Hypothalamus (tissue), 51 donors: ENCODE measurements at places on chromosomes 16 and 17.

DNA sequence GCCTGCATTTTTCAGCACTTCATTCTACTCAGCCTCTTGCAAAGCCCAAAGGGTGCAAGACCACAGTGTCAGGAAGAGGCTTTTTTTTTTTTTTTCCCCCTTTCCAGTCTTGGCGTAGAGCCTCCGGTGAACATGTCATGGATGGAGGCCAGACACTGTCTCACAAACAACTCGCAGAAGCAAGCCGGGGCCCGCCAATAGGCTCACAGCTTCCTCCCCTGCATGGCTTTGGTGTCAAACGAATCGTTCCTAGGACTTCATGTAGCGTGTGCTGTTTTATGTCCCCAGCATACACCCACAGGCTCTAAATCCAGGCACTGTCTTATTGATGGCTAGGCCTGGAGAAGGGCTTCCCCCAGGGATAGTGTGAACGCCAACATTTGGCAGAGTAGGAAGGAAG is 457.7 kb upstream of the MAF start:
- DNase-seq: peak; percentile 20

DNA sequence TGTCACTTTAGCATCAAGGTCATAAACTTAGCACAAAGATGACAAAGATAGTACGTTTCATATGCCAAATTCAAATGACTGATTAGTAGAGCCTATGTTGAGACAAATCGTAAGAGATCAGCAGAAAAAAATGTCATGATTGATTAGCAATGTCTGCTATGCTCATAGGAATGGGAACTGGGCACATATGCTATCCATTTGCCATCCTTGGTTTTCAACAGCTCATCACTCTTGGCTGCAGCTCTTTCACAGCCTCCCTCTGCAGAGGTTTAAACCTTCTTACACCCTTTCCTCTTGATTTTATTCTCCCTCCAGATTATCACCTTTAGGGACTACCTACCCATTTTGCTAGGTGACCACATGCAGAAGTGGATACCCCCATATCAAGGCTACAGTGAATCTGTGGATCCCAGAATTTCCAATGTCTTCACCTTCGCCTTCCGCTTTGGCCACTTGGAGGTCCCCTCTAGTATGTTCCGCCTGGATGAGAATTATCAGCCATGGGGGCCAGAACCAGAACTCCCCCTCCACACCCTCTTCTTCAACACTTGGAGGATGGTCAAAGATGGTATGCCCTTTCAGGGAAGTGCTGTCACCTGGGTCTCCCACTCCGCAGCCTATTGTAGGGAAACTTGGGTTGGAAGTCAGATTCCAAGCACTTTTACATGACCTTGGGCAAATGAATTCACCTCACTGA is 16.2 kb downstream of the MPO start:
- no peak for DNase-seq

DNA sequence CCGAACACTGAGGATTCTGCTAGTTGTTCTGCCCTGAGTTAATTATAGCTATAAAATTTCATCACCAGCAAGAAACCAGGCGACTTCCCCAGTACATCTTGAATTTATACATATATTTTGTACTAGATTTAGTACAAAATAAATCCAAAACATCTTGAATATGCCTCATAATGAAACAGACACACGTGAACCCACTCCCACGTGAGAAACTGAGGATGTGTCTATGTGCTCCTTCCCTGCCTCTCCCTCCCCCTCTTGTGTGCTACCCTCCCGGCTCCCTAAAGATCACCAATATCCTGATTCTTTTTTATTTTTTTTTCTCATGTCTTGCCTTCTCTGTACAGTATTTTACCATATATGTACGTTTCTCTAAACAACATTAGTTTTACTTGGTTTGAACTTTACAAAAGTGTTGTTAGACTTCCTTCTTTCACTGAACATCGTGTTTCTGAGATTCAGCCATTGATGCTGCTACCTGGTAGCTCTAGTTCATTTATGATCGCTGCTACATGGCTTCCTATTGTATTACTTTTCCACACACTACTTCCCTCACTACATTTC is 1.1 kb upstream of the LCMT1 start:
- no peak for DNase-seq

DNA sequence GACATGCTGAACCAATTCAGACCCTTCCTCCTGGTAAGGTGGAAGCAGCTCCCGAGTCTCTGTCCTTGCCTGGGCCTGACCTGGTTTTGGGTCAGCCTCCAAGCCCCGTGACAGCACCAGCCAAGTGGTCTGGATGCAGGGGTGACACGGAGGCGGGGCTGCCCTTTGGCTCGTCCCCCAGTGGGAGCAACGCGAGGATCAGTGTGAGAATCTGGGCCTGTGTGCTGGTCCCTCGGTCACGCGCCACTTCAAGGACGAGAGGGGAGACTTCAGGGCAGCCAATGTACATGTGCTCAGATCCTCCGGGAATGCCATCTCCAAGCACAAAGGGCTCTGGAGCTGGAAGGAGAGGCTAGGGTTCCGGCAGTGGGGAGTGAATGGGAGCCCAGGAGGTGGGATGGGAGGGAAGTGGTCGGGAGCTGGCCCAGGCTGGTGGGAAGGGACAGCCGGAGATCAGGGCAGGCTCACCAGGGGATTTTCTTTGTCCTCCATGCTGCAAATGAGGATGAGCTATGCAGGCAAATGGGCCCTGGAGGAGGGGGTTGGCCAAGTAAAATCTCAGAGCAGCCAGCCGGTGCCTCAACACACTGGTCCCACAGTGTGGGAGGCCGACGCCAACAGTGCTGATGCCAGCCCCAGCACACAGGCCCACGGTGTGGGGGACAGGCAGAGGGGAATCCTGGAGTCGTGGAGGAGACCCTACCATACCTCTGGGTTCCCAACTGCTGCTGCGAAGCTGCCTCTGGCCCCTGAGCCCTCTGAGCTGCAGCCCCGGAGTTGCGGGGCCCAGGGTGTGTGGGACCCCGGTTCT is 4.2 kb upstream of the NDRG4 start:
- peak; percentile 87 for DNase-seq

- DNase-seq: no peak
These were observed 11.3 kb downstream of the AXIN2 start for GRCh38 chr17:65550075-65550662.

DNA sequence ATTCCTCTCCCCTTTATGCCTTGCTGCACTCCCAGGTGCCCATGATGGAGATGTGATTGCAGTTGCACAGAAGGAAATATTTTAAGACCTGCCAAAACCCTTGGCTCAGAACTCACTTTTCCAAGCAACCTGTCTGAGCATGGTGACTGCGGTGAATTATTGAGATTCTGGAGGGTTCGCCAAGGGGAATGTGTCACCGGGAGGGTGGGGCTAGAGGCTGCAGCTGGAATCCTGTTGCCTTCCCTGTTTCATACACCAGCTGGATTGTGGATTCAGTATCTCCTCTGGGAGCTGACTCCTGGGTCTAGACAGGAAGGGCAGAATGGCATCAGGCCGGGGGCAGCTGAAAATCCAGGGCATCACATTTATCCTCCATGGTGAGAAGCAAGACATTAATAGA is 527.2 kb downstream of the TMEM114 start:
- no peak for DNase-seq

DNA sequence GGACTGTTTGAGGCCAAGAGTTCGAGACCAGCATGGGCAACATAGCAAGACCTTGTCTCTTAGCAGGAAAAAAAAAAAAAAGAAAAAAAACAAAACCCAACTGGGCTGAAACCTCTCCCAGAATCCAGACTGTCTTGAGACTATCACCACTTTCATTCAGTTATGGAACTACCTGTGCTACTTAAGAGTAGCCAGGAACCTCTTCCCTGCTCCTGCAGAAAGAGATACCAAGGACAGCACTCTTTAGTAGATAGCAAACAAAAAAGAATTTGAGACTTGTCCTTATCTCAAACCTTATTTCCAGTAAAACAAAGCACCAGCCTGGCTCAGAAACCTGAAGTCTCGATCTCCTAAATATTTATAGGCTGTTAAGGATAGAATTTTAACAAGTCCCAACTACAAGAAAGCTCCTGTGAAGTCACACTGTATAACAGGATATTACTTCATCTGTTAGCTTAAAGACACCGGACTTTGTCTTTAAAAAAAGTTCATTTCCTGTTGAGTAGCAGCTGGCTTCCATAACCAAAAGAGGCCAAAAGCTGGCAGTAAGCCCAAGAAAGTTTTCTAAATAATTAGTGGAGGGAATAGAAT is 5.1 kb downstream of the CDR2 start:
- DNase-seq: no peak

- DNase-seq: no peak
These were observed 100.2 kb upstream of the SDK2 start for GRCh38 chr17:73744411-73744810.

DNA sequence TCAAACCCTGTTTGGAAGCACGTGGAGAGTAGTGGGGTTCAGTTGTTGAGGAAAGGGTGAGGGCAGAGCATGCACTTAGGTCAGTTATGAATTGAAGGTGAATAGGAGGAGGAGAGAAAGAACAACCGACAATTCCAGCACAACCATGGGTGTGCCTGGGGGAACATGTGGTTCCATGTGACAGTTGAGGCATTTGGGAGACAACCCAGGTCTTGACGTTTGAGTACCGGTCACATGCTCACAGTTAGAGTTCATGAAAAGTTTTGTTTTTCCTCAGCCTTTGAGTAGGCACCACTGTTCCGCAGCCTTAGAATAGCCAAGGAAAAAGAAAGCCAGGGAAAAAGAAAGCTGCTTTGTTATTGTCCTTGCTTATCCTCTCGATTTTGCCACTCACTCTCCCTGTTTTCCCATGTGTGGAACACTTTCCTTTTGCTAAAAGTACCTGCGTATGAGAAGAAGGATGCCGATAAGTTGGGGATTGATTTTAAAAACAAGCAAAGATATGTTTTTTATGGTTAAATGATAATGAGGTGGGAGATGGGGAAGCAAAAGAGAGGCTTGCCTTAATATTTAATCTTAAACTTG is 25.6 kb upstream of the ABCC11 start:
- peak; percentile 22 for DNase-seq

GRCh38 chr17:72976971-72977770 is 115.3 kb downstream of the SLC39A11 start:
- no peak for DNase-seq

DNA sequence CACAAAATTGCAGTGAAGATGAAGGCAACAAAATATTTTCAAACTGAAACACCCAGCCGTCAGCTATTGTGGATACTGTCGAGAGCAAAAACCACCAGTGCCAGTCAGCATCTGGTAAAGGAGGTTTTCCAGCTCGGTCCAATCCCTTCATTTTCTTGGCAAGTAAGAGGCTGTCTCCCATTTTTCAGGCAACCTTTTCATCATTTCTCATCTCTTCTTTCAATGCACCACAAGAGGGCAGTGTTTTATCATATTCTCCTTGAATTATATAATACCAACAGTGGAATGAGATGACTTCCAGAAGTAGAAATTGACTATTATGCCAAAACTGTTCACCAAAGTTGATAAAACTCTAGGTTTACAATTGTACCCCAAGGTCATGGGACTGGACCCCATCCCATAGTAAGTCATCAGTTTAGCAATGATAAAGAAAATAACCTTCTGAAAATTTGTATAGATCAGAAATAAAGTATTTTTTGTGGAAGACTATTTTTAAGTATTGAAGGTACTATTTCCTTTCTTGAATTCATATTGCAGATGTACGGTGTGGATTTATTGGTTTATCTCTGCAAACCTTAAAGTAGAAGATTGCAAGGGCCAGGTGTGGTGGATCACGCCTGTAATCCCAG is 16.8 kb downstream of the NQO1 start:
- DNase-seq: no peak

- no peak for DNase-seq
These were observed 26.6 kb downstream of the MRC2 start for GRCh38 chr17:62653826-62654761.

- DNase-seq: no peak
These were observed 116.8 kb upstream of the CREBBP start for GRCh38 chr16:3997231-3997841.

- peak; percentile 24 for DNase-seq
These were observed 556 bp upstream of the SPNS1 start for GRCh38 chr16:28974007-28974436.

GRCh38 chr16:67748834-67749233 is 29.7 kb upstream of the GFOD2 start:
- no peak for DNase-seq

DNA sequence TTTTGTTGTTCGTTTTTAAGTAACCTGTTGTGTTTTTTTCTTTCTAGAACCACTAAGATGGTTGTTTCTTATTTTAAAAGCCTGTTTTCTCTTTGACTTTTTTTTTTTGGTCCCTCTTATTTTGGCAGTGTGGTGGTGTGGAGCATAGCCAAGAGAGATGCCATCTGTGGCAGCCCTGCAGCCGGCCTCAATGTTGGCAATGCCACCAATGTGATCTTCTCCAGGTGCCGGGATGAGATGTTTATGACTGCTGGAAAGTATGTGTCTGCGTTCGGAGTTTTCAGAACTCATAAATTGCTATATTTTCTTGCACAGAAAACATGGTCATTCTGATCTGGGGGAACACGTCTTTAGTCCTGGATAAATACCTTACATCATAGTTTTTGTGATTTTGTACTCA is 17.6 kb downstream of the CFAP52 start:
- no peak for DNase-seq

DNA sequence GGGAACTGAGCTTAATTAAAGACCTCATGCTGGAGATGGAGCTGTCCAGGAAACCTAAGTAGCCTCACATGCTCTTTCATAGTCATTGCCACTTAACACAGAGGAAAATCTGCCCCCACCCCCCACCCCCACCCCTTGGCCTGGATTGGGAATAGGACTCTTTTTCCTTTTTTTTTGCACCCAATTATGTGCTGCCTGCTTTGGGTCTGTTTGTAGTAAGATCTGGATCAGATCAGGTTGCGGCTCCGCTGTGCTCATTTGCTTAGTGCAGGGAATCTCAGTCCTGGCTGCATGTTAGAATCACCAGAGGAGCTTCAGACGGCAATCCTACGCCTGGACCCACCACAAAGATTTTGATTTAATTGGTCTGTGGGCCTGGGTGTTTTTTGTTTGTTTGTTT is 219.0 kb downstream of the UTP18 start:
- DNase-seq: no peak

DNA sequence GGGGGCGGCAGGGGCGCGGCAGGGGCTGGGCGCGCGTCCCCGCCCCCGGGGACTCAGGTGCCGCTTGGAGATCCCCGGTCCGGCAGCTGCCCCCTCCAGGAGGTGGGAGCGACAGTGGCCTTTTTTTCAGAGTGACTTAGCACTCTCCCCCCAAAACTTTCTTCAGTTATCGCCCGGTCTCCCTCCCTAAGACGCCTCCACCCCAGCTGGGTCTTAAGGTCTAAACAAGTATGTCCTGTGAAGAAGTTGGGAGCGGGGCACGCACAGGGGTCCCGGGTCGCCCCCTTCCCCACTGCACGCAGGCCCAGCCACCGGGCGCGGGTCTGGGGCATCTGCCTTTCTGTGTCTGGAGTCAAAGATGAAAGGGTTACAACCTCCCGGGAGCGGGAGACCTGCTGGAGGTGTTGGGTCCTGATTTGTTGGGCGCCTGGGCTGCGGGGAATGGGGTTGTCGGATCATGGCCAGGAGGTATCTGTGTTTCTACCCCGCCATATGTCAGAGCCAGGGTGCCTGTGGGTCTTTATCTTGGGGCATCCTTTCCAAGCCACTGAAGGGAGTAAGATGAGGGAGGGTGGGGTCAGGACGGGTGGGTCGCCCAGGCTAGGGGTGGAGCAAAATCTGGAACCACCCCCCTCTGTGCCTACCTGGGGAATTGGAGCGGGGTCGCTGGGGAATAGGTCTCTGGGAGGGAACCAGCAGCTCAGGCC is 757 bp downstream of the FMNL1 start:
- no peak for DNase-seq

GRCh38 chr17:41910701-41911391 is 7.9 kb downstream of the ACLY start:
- no peak for DNase-seq

- no peak for DNase-seq
These were observed 23.1 kb downstream of the LAT start for GRCh38 chr16:29007730-29008593.

GRCh38 chr17:29140631-29141513 is 39.3 kb downstream of the MYO18A start:
- no peak for DNase-seq

- no peak for DNase-seq
These were observed 2.5 kb downstream of the MAPK3 start for GRCh38 chr16:30120340-30121105.
